ENCODE measurements at places on chromosomes 13 and 19.

DNA sequence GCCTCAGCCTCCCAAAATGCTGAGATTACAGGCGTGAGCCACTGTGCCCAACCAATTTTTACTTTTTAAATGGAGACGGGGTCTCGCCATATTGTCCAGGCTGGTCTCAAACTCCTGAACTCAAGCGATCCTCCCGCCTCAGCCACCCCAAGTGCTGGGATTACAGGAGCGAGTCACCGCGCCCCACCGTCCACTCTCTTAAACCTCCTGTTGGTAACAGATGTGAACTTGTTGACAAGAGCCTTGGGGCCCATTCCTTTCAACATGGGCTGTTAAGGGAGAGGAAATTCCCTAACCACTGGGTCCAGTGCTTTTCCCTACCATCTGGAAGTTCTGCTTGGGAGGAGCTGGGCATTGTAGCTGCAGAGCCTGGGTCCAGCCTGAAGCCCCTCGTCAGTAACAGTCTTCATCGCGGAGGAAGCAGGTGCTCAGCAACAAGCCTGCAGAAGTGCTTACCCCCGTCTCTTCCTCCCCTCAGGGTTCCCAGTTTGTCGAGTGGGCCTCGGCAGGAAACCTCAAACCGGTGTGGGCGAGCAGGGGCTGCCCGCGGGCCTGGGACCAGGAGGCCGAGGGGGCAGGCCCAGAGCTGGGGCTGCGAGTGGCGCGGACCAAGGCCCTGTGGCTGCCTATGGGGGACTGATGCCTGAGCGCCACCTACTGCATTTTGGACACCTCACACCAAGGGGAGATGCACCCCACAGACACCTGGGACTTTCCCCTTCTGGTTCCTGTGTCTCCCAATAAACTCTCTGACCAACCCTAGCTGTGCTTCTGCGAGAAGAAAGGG lies 4.0 kb upstream of the FLT3LG start:
- peak; percentile 66 for DNase-seq

- no peak for DNase-seq
These were observed 259.1 kb downstream of the SLC7A1 start for GRCh38 chr13:29336356-29336755.

GRCh38 chr19:49549045-49549444 lies 21.2 kb downstream of the RCN3 start:
- no peak for DNase-seq

- no peak for DNase-seq
These were observed 16.2 kb downstream of the PPP1R12C start for GRCh38 chr19:55101261-55101660.

DNA sequence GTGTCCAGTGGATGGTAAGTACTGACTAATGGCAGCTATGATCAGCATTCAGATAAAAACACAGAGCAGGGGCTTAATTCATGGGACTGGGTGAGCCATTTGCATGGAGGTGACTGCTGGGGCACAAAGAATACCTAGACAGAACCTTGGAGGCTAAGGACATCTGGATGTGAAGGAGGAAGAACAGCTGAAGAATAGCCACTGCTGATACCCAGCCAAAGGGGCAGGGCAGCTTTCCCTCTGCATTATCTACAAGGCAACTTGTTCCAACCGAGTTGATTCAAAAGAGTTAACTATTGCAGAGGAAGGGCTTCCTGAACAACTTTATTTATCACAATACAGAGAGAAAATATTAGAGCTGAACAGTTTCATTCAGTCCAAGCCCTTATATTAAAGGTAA lies 13.1 kb upstream of the THSD1 start:
- DNase-seq, result no peak

- no peak for DNase-seq
These were observed 198.7 kb downstream of the IRS2 start for GRCh38 chr13:109587689-109588088.

GRCh38 chr13:69292789-69293425 lies 814.7 kb upstream of the ATXN8OS start:
- DNase-seq, result no peak

- DNase-seq, result no peak
These were observed 94.7 kb downstream of the RNASEH2B start for GRCh38 chr13:51004111-51004865.

DNA sequence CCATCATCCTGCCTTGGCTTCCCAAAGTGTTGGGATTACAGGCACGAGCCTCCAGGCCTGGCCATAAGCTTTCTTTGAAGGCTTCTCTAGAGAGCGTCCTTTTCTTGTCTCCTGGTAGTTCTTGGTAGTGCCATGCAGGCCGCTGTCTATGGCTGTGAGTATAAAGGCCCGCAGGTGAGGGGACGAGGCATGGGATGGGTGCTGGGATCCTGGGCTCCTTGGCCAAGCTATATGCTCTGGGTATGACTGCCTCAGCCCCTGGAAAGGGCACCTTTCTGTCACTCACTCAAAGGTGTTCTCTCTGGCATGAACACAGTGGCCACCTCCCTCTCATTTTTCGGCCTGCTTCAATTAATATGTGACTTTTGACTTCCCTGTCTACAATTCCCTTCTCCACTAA lies 6.3 kb upstream of the ABCC4 start:
- DNase-seq, result no peak

GRCh38 chr19:19068659-19069654 lies 5.2 kb downstream of the SLC25A42 start:
- no peak for DNase-seq

- DNase-seq, result no peak
These were observed 12.3 kb downstream of the TMEM150B start for GRCh38 chr19:55312621-55313512.

DNA sequence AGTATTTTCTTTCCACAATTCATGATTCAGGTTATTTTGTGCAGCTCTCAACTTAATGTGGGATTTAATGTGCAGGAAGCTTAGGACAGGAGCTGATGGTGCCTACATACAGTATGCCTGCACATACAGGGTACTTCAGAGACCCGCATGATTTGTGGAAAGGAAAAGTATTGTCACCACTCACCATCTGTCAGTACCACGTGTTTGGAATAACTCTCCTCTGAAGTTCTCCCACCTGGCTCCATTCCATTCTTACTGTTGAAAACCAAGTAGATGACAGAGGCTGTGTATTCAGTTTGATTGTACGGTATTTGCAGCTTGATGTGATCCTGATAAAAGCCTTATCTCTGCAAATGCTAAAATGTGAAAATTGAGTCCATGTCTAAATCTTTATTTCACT lies 85.7 kb downstream of the ZAR1L start:
- DNase-seq, result no peak

DNA sequence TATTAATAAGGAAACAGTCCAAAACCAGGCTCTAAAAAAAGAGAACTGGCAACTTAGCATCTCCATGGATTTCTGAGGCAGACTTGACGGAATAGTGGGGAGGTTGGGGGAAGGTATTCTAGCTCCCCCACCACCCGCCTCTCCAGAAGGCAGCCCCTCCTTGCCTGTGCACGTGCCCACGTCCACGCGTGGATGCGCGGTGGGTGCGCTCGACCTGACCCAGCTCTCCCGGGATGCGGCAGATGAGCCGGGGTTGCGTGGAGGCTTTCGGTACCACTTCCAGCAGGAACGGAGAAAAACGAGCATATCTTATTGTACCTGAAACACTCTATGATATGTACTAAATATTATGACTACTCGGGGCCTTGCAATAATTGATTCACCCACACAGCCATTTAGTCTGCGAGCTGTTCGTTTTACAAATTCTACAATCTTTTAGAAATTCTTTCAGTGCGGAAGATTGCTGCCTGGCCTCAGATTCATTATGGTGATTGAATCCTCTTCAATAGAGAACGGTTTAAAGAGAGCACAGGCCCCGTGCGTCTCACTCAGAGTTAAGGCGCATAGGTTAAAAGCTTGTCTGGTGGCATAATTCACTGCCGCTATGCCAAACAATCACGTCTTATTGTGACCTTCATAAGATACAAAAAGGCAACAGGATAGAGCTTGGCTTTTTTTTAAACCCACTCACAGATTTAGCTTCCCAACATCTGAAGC lies 117.9 kb downstream of the URI1 start:
- DNase-seq, result no peak

DNA sequence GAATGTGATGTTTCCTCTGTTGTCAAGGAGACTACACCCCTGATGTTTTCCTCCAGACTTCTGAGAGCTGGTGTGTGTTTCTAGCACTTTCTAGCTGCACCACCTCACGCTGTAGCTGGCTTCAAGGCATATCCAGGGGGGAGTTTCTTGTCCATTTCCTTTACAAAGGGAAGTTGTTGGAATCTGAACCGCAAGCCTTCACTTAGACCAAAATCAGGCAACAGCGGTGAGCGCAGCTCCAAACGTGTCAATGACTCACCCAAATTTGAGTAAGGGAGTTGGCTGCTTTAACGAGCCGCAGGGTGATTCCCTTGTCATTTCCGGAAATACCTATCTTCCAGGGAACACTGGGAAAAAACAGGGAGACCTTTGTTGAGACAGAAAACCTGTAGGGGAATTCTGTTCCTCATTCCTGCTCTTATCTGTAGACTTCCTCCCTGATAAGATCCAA lies 2.5 kb downstream of the LDLR start:
- DNase-seq, result no peak

DNA sequence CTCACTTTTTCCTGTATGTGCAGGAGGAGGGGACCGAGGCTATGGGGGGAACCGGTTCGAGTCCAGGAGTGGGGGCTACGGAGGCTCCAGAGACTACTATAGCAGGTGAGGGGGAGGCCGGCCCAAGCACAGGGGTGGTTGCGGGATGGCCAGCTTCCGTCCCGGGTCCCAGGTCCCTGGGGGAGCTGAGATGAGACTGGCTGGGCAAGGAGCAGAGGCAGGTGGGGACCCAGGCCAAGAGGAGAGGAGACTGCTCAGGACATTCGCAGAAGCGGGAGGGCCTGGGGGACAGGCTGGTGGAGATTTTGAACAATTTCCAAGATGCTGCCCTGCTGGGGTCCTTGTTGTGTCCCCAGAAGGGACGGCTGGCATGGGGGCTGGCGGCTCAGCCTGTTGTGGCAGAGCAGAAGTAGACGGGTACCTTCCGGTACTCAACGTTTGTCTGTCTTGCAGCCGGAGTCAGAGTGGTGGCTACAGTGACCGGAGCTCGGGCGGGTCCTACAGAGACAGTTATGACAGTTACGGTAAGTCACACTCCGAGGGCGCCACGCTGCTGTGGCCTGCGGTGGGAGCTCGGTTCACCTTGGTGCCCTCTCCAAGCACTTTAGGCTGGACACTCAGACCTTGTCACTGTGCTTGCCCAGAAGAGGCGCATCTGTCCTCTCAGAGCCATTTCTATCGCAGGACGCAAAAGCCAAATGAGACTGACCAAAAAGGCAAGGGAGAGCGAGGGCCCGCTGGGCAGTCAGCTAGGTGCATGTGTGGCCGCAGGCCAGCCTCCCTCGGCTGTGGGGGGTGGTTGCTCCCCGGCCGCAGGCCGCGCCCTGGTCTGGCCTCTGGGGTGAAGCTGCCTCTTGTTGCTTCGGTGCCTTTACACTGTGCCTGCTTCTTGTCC lies 2.6 kb downstream of the CIRBP start:
- DNase-seq, result no peak

GRCh38 chr13:79771493-79771892 lies 290.5 kb downstream of the NDFIP2 start:
- no peak for DNase-seq

DNA sequence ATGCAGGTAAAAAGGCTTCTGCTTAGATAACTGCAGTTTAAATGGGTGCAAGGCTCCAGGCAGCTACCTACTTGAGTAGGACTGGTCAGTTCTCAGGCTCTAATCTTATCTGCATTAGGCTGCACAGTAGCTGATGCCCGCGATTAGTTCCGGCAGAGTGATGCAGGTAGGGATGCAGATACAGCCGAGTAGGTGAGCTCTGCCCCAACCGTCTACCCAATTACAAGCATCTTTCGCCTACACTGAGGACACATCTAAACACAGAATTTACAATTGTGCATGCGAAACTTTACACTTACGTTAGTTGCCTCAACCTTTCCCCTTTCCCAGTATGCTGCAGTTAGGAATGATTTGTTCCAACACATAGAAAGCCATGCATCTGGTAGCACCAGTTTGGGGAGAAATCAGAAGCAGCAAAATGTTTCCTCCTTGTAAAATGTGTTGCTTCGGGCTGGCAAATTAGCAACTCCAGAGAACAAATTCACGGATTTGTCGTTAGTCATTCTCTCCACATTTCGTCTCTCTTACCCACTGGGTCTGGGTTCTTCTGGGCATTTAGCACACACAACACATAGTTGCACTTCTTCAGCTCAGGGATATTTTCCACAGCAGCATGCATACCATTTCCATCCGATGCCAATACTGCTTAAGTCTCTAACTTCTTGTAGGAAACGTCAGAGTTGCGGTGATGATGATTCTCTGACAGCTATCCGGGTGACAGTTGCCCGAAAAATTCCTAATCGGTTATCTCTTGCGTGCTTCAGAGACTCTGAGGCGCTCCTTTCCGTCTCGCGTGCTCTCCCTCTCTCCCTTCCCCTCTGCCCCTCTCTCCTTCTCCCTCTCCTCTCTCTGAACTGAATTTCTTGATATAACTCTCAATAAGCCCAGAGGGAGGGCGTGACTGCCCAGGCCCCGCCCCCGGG lies at the start of gene PCDH9:
Gene PCDH9, minus strand, starts transcription at position 856 of the 923 bp plus-strand sequence. CDS start 1,896 bp downstream, outside the sequence.
- no peak for DNase-seq

DNA sequence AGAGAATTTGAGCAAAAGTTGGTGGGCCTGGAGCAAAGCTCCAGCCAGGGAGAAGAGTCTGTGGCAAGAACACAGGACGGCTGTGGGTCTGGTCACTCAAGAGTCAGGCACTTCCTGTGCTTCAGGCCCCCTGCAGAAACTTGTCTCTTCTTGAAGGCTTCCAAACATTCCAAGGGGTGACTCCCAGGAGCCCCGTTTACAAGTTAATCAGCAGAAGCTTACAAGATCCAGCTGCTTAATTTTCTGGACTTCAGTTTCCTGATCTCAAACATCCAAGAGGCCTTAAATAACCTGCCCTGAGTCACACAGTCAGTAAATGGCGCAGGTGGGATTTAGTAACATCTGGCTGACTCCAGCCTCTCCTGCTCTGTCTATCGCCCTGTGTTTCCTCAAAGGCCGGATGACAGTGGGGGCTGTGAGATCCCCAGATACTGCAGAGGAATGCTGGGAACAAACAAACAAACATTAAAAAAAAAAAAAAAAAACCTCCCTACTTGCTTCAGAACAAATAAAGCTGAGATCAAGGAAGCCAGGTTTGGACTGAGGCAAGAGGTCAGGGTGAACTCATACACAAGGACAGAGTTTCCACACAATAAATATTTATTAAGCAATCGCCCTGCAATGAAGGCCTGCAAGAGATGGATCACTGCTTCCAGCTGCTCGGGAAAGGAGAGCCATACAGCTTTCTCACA lies 175.4 kb upstream of the RFC3 start:
- DNase-seq, result no peak

- DNase-seq, result no peak
These were observed 6.3 kb upstream of the RB1 start for GRCh38 chr13:48297131-48297786.

DNA sequence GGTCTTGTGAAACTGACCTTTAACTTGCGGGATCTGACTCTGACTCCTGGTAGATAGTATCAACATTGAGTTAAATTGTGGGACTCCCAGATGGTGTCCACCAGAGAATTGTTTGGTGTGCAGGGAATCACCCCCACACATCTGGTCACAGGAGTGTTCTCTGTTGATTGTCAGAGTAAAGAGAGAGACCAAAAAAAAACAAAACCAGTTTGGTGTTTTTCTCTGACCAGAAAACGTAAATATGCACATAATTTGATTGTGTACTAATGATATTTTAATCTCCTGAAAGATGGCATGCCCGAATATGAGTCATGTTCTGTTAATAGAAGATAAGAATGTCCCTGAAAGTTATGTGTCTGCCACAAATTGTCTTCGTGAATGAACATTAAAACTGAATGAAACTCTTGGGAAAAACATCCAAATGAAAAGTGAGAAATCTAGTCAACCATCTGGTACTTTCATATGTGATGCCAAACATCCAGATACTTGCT lies 118.5 kb upstream of the GPC6 start:
- DNase-seq, result no peak

- no peak for DNase-seq
These were observed 1055.3 kb upstream of the SPRY2 start for GRCh38 chr13:81396192-81396591.

GRCh38 chr13:113567681-113568080 lies 16.9 kb upstream of the TFDP1 start:
- no peak for DNase-seq
